ENCODE measurements at places on chromosomes 4 and X. TPM values are rescaled to one million over a fixed set of nuclear protein-coding genes. Genes with fewer than 3 reads are reported as not detected.
A peak's percentile ranks its signal among the peaks of the same experiment; 100 is the strongest.

- peaks cover 18% of the 10 kb centered on the region for H3K4me1 ChIP-seq
- no peaks in the 10 kb centered on the region for H3K27me3 ChIP-seq
- H3K4me3 ChIP-seq = no peak overlapping the region
Observed at GRCh38 chr4:7739077-7739917, 200.4 kb downstream of the AFAP1 start.

GRCh38 chr4:126470862-126471261, 1156.1 kb downstream of the FAT4 start:
- no peaks in the 10 kb centered on the region for H3K27me3 ChIP-seq
- H3K4me1 ChIP-seq = no peaks in the 10 kb centered on the region
- no peaks in the 10 kb centered on the region for H3K36me3 ChIP-seq

- DNase-seq = no peak
- H3K27ac ChIP-seq = no peak overlapping the region
- no peaks in the 10 kb centered on the region for H3K27me3 ChIP-seq
- no peaks in the 10 kb centered on the region for H3K36me3 ChIP-seq
- H3K4me1 ChIP-seq = no peaks in the 10 kb centered on the region
- H3K4me3 ChIP-seq = no peak overlapping the region
Observed at GRCh38 chrX:141902366-141902765, 1.3 kb upstream of the MAGEC1 start.

DNA sequence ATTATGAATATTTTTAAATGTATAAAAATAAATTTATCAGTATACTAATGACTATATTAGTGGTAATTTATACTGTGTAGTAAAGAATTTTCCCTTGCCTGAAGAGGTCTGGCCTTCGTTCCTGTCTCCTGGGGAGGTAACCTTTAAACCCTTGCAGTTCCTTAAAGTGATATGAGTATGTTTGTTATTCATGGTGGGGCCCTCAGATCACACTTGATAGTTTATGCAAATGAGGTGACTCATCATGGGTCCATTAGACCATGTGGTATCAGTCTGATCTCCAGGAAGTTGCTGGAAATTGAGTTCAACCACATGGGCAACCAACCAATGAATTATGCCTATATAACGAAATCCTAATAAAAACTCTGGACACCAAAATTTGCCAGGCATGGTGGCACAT, 904.1 kb downstream of the RPA4 start:
- H3K27me3 ChIP-seq = no peaks in the 10 kb centered on the region
- no peak for DNase-seq
- H3K27ac ChIP-seq = no peak overlapping the region
- no peaks in the 10 kb centered on the region for H3K36me3 ChIP-seq
- H3K4me3 ChIP-seq = no peak overlapping the region

DNA sequence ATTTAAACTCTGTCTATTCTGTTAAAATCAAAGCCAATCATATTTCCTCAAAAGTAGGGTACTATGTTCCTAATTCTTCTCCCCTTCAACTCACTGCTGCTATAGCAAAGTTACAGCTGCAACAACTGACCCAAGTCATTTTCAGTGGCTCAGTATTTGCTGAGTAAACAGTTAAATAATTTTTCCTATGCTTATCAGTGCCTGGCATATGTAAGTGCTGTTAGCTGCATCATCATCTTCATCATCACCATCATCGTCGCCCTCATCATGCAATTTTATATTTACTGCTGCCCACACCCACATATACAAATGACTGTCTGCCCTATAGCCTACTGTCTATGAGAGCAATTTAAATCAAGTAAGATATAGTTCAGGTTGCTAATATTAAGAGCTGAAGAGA, 21.9 kb downstream of the COQ2 start:
- H3K4me3 ChIP-seq = no peak overlapping the region
- H3K27me3 ChIP-seq = no peaks in the 10 kb centered on the region
- no peak for DNase-seq
- H3K4me1 ChIP-seq = peaks cover 6% of the 10 kb centered on the region
- H3K27ac ChIP-seq = no peak overlapping the region

GRCh38 chr4:173958445-173958844, 325.0 kb downstream of the FBXO8 start:
- H3K27me3 ChIP-seq = no peaks in the 10 kb centered on the region
- H3K4me1 ChIP-seq = no peaks in the 10 kb centered on the region
- no peak overlapping the region for H3K4me3 ChIP-seq
- no peaks in the 10 kb centered on the region for H3K36me3 ChIP-seq
- no peak overlapping the region for H3K27ac ChIP-seq

GRCh38 chr4:37365888-37366287, 121.3 kb downstream of the NWD2 start:
- no peaks in the 10 kb centered on the region for H3K27me3 ChIP-seq
- DNase-seq = no peak
- H3K27ac ChIP-seq = no peak overlapping the region
- H3K4me3 ChIP-seq = no peak overlapping the region
- H3K4me1 ChIP-seq = no peaks in the 10 kb centered on the region

GRCh38 chr4:12729384-12729783, 754.8 kb downstream of the RAB28 start:
- DNase-seq = no peak
- H3K4me1 ChIP-seq = no peaks in the 10 kb centered on the region
- H3K4me3 ChIP-seq = no peak overlapping the region
- H3K27me3 ChIP-seq = no peaks in the 10 kb centered on the region
- H3K27ac ChIP-seq = no peak overlapping the region
- no peaks in the 10 kb centered on the region for H3K36me3 ChIP-seq

DNA sequence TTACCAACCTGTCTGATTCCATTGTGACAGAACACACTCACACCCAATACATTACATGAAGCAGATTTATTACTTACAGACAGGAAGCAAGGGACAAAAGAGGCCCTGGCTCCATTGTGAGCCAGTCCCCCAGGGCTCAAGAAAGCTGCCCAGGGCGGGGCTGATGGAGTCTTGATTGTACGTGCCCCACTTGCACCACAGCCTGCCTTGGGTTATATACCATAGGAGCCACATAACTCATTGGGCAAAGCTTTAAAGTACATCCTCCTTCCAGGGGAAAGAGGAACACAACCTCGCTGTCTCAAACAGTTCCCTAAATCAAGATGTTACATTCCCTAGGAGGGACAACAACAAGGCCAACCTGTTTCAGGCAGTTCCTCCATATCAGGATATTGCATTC, 3.4 kb upstream of the ZRSR2 start:
- no peaks in the 10 kb centered on the region for H3K36me3 ChIP-seq
- H3K4me3 ChIP-seq = no peak overlapping the region
- no peak for DNase-seq
- peaks cover 19% of the 10 kb centered on the region for H3K4me1 ChIP-seq
- H3K27me3 ChIP-seq = no peaks in the 10 kb centered on the region

- no peak overlapping the region for H3K4me3 ChIP-seq
- peaks cover 22% of the 10 kb centered on the region for H3K36me3 ChIP-seq
- no peak overlapping the region for H3K27ac ChIP-seq
Observed at GRCh38 chr4:169604903-169605331, 7.5 kb downstream of the NEK1 start.

GRCh38 chr4:163748449-163748848, 254.0 kb downstream of the TMA16 start:
- no peak overlapping the region for H3K27ac ChIP-seq
- DNase-seq = no peak
- H3K27me3 ChIP-seq = no peaks in the 10 kb centered on the region
- no peak overlapping the region for H3K4me3 ChIP-seq

DNA sequence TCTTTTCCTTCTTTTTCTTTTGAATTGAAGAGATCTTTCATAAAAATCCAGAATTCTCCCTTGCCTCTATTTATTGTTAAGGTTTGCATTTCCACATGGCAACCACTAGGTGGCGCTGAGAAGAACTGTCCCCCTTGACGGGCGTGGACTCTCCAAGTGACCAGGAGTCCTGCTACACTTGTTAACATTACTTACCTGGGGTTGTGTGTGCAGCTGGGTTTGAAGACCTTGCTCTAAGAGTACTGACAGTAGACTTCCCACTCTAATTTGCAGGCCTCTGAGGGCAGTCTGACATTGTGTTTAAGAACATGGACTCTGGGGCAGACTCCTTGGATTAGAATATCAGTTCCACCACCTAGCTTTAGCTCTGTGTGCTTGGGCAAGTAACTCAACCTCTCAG, 52.8 kb downstream of the GPRIN3 start:
- DNase-seq = no peak
- H3K4me3 ChIP-seq = no peak overlapping the region
- no peaks in the 10 kb centered on the region for H3K36me3 ChIP-seq
- H3K4me1 ChIP-seq = no peaks in the 10 kb centered on the region

GRCh38 chr4:26074712-26075430, 160.9 kb downstream of the SMIM20 start:
- peak overlapping the region; percentile 50 for H3K27ac ChIP-seq
- H3K4me3 ChIP-seq = no peak overlapping the region
- no peak for DNase-seq

- H3K4me3 ChIP-seq = no peak overlapping the region
- H3K36me3 ChIP-seq = no peaks in the 10 kb centered on the region
- H3K4me1 ChIP-seq = no peaks in the 10 kb centered on the region
- DNase-seq = no peak
- H3K27ac ChIP-seq = no peak overlapping the region
- no peaks in the 10 kb centered on the region for H3K27me3 ChIP-seq
Observed at GRCh38 chrX:35826503-35826902, 28.4 kb downstream of the MAGEB16 start.

DNA sequence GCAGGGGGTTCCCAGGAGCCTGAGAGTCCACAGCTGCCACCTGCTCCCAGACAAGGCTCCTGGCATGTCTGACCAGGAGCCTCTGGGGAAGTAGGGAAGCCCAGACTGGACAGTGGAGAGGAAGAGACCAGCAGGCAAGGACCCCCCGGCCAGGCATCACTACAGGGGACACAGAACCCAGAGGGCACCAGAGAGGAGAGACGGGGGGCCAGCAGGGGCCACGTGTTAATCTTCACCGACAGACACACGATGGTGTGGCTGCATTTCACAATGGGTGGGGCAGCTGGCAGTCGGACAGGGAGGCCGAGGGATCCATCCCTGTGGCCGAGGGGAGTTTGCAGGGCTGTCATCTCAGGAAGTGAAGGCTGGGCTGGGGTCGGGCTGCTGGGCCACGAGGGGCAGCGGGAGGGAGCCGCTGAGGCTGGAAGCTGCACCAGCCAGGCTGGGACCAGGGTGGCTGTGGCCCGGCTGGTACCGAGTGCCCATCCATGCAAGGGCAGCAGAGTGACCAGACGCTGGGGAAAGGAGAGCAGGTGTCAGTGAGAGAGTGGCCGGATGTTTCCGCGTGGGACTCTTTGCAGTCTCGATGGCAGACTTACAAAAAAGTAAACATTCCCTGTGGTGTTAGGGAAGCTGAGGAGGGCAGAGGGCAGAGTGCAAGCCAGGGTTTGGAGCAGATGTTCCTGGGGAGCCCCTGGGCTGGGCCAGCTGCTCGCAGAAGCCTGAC, 4.7 kb downstream of the PDE6B start:
- no peak overlapping the region for H3K4me3 ChIP-seq
- no peaks in the 10 kb centered on the region for H3K27me3 ChIP-seq
- H3K36me3 ChIP-seq = no peaks in the 10 kb centered on the region
- DNase-seq = peak; percentile 54
- H3K4me1 ChIP-seq = no peaks in the 10 kb centered on the region

DNA sequence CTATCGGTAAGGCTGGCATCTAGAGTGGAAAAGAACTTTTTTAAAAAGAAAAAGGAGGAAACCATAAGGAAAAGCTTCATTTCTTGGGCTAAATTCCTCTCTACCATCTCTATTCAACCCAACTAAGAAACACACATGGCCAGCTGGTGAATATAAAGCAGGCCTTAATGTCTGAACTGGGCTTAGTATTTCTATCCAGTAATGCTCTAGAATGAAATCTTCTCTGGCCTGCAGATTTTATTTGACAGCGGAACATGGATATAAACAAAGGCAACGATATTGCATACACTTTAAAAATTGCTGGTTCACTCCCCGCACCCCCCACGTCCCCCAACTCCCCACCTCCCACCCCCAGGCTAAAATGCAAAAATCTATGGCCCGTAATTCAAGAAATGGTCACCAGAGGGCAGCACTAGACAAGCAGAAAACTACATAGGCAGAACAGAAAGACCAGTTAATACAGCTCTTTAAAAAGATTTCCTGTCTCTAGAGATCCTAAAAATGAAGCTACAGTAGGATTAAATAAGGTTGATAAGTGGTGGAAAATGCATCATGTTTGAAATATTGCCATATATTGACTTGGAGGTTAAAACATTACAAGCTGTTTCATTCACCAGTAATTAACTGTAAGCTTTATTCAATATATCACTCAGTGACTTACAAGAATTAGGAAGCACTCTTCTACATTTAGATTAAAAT, 155.2 kb upstream of the GALNT7 start:
- H3K4me1 ChIP-seq = no peaks in the 10 kb centered on the region
- H3K27me3 ChIP-seq = no peaks in the 10 kb centered on the region
- H3K27ac ChIP-seq = no peak overlapping the region
- no peaks in the 10 kb centered on the region for H3K36me3 ChIP-seq
- H3K4me3 ChIP-seq = no peak overlapping the region

Gene CFAP299
- total RNA-seq = not detected

Gene IRS4
- total RNA-seq = not detected

Gene FMR1NB
- total RNA-seq = not detected

Gene MAGEA2
- total RNA-seq = not detected

Gene CENPE
- 1.2 TPM for total RNA-seq

Gene PABPC5
- 3.3 TPM for total RNA-seq

Gene SLC10A4
- 2.7 TPM for total RNA-seq

Gene ZBTB49
- 5.0 TPM for total RNA-seq

Gene SPANXB1
- not detected for total RNA-seq

Gene NEUROG2
- not detected for total RNA-seq

Gene CFAP99
- not detected for total RNA-seq

Gene PCDH19
- total RNA-seq = 0.71 TPM

Gene ADAM29
- not detected for total RNA-seq

Gene SOX3
- not detected for total RNA-seq
